CD8-positive, alpha-beta T cell (primary cell): ENCODE measurements at places on chromosomes 6 and 20.

GRCh38 chr6:106225581-106225980, 100.0 kb downstream of the ATG5 start:
- DNase-seq = no peak

GRCh38 chr6:150169609-150170008, 26.8 kb downstream of the PPP1R14C start:
- no peak for DNase-seq

DNA sequence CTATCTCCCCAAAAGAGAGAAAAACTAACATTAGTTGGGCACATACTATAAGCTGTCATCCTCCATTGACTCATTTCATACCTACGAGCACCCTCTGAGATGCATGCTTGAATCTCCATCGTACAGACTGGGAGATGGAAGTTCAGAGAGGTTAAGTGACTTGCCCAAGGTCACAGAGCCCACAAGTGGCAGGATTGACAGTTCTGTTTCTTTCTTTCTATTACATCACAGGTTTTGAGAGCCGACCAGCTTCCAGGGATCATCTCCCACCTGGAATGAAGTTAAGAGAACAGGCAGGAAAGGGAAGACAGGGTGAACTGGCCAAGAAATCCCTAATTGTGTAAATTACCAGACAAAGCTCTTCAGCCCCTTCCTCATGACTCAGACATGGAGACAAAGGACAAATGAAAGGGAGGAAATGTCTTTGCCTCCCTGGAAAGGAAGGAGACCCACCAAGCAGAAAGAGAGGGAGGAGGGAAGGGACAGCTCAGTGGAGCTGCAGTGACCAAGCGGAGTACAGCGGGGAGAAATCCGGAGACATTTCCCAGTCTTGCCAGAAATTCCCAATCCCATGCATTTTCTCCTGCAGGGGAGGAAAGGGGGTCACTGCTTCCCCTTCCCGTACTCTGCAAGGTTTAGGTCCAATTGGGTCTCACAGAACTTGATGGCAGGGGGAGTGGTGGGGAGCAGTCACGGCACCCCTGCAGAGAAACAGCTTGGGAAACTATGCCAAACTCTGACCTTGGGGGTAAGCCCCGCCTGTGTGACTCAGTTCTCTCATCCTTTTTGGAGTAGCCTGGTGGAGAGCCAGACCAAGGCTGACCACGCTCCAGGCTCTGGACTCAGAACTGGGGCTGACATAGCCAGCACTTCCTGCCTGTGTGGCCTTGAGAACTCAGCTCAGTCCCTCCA, 154.3 kb downstream of the ANKRD60 start:
- no peak for DNase-seq

DNA sequence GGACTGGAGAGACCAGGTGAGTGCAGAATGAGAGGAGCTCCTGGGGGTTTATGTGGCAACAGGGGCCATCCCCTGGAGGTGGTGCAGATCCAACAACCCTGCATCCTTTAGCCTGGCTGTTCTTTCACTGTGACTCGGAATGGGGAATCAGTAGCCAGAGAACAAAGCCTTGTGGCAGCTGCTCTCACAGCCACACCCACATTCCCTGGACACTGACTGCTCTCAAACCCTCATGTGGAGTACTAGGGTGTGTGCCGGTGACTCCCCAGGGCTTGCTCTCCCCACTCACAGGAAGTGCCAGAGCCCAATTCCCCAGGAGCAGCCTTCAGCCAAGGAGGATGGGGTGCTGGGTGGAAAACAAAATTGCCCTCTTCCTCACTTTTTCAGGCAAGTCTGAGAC, 30.2 kb upstream of the GGTLC1 start:
- DNase-seq = no peak

- no peak for DNase-seq
These were observed 295.4 kb downstream of the ZNF217 start for GRCh38 chr20:53298260-53298659.

GRCh38 chr20:7285918-7286556, 518.6 kb downstream of the BMP2 start:
- DNase-seq = no peak

GRCh38 chr20:998231-998830, 3.8 kb downstream of the RSPO4 start:
- no peak for DNase-seq

- DNase-seq = no peak
These were observed 10.9 kb downstream of the ACSS1 start for GRCh38 chr20:25046736-25047666.

GRCh38 chr20:1757072-1757471, 99.5 kb upstream of the SIRPG start:
- DNase-seq = no peak

GRCh38 chr6:21648475-21649050, 55.0 kb downstream of the SOX4 start:
- no peak for DNase-seq

GRCh38 chr20:35568645-35569044, 26.8 kb downstream of the ERGIC3 start:
- no peak for DNase-seq

GRCh38 chr6:30075094-30075789, at the start of gene RNF39:
TSS of gene RNF39 (minus strand) at chr6:30075769. CDS start at chr6:30075585, 184 bp downstream.
- DNase-seq = no peak

DNA sequence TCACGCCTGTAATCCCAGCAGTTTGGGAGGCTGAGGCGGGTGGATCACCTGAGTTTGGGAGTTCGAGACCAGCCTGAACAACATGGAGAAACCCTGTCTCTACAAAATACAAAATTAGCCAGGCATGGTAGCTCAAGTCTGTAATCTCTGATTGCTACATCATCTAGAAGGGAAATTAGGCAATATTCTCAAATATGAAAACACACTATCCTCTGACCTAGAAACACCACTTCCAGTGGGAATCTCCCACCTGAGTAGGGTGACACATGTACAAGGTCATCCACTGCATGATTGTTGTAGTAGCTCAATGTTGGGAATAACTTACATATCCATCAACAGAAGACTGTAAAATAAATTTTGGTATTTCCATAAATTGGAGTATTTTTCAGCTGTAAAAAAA, 19.1 kb upstream of the SIRPD start:
- DNase-seq = no peak

- DNase-seq = no peak
These were observed 106.5 kb downstream of the ATP9A start for GRCh38 chr20:51661609-51662178.

- no peak for DNase-seq
These were observed 802.9 kb downstream of the MAFB start for GRCh38 chr20:39885975-39886649.

DNA sequence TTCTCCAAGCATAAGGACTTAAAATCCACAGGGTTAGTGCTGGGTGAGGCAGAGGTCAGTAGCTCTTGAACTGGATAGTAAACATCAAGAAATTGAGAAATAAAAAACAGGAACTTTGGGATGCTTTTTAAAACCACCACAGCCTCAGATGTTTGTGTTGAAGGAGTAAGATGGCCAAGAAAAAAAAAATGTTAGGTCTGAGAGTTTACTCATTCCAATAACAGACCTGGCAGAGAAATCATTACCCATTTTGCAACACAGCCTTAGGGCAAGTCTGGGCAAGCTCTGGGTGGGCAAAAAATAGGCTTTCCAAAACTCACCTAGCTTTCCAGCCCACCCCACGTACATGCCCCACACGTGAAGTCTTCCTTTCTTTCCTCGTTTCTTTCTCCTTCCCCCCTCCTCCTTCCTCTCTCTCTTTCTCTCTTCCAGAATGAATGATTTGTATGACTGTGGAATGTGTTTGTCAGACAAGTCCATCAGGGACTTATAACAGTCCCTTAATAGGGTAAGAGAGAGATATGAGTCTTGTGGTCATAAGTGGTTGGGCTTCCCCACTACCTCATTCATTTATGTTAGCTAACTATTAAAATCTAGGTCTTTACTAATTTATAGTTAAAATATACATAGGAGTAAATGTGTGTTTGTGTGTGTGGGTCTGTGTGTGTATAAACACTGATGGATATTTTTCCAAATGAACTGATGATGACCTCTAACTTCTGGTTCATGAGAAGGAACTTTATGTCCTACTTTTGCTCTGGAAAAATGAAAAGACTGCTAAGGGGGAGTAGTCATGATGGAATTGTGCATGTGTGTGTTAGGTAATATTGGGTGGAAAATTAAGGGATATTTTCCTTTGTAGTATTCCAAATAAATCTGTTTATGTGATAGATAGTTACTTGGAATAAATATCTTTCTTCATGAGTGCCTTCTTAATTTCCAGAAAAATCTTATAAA, 18.0 kb upstream of the DSE start:
- no peak for DNase-seq

- DNase-seq = no peak
These were observed 380.4 kb downstream of the MMUT start for GRCh38 chr6:49082611-49083010.

DNA sequence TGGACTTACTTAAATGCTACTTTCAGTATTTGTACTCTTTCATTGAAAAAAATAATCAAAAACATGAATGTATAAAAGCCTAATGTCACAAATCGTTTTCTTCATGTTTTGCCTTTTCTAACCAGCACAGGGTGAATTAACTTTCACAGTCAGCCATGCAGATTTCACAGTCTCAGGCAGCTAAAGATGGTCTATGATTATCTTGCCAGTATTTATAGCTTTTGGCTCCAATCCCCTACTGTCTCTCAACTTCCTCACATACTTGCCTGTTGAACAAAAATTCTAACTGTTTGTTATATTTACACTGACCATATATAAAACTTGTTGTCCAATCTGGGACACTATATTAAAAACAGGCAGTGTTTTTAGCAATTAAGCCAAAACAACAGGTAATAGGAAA, 358.2 kb downstream of the ARHGAP18 start:
- DNase-seq = no peak

DNA sequence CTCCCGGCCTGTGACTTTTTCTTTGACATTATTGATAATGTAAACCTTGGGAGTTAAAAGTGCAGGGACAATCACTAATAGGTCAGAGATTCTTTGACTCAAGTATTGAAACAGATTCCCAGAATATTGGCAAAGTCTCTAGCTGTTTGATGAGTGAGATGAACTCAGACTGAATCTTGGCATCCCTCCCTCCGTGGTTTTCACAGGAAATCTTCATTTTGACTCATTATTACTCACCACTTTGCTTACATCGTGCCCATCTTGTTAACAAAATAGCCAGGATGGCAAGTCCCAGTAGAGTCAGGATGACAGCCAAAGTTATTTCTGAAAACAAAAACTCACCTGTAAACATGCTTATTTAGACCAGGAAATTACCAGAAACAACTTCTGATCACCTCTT, 2.0 kb downstream of the TSBP1 start:
- DNase-seq = no peak

- no peak for DNase-seq
These were observed 434.7 kb upstream of the SOX4 start for GRCh38 chr6:21158873-21159272.

GRCh38 chr6:126807876-126808275, 310.6 kb upstream of the RSPO3 start:
- DNase-seq = no peak

- no peak for DNase-seq
These were observed 74.2 kb downstream of the IRF4 start for GRCh38 chr6:465531-466348.

DNA sequence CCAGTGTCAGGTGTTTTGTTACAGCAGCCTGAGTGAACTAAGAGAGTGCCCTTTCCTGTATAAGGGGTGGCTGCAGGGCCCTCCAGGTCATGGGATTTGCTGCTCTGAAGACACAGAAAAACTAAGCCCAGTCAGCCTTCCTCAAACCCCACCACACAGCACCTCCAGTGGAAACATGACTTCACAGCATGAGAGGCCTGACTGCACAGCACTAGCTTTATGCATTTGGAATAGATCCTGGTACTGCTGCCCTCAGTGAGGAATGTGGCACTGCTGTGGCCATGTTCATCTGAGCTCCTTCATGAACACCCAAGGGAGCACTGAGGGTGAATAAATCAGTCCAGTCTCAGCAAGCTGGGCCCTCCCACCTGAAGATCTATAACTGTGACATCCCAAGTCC, 296.1 kb upstream of the FOXQ1 start:
- DNase-seq = no peak

DNA sequence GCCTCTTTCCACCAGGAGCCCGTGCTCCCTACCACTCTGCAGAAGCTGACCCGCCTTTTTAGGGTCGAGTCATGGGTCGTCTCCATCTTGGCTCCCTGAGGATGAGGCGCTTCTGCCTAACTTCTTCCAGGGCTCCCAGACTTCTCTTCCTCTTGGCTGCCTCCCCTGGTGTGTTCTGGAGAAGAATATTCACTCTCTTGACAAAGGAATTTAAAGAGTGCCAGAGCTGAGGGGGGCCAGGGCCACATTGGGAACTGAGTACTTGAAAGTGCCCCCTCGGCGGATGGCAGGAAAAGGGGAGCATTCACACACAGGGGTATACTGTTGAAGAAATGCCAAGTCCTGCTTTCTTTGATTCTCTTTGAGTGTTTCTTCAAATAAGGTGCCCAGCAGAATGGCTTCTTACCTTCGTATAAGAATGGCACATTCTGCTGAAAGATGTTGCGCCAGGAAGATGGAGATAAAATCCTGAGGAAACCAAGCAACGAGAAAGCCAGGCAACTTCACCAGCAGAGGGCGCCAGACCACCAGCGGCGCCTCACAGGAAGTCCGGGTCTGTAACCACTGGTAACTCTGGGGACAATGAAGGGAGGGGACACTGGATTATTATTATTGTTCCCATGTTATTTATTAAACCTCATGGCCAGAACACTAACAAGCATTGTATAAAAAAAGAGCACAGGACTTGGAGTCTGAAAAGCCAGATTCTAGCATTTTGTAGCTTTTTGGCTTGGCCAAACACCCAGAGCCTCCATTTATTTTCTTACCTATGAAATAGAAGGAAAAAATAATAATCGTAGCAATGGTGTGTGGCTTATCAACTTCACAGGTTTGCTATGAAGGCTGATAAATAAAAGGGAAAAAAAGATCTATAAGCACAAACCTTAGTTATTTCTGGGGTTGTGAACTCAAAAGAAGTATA, 176.7 kb downstream of the HACE1 start:
- peak; percentile 63 for DNase-seq

- DNase-seq = no peak
These were observed 1026.6 kb downstream of the EYS start for GRCh38 chr6:64680446-64680845.

- no peak for DNase-seq
These were observed 104.9 kb upstream of the SLC22A23 start for GRCh38 chr6:3561725-3562124.

DNA sequence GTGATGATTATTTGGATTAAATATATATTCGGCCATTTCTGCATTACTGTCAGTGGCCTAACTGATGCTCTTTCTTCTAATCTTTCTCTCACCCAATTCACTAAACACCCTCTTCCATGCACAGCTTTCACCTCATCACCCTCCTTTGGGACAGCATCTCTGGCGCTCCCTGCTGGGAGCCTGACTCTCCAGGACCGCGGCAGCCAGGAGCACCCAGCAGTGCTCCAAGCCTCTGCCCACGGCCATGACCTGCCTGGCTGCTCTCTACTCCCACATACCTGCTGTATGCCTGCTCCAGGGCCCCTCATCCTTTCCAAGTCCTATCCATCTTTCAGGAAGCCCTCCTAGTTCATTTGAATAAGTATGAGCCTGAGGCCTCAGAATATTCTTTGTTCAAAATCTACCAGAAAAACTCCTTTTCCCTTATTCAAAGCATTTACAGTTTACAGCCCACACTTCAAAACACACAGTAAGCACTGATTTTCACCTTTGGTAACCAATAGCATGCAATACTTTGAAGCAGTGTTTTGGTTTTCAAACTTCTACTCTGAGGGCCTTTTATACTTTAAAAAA, 15.2 kb downstream of the CTCFL start:
- no peak for DNase-seq
